ENCODE measurements at places on chromosomes 3 and 15.

GRCh38 chr3:66336333-66336766 lies 115.5 kb downstream of the SLC25A26 start:
- peak; percentile 24 for DNase-seq

DNA sequence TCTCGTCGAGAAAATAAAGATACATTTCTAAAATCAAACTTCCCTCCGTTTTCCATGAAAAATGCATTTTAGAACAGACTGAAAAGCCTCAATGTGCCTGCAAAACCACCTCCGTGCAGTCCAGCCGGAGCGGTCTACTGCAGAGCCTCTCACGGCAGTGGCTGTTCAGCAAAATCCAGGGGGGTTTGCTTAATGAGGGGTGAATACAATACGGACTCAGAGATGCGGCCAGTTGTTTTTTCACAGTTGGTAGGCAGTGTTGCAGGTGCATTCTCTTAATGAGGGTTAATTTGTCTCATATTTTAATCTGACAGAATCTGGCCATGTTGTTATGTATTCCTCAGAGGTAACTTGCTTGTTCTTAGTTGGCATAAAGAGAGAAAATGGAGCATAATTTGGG lies 223.0 kb downstream of the EBLN2 start:
- no peak for DNase-seq

DNA sequence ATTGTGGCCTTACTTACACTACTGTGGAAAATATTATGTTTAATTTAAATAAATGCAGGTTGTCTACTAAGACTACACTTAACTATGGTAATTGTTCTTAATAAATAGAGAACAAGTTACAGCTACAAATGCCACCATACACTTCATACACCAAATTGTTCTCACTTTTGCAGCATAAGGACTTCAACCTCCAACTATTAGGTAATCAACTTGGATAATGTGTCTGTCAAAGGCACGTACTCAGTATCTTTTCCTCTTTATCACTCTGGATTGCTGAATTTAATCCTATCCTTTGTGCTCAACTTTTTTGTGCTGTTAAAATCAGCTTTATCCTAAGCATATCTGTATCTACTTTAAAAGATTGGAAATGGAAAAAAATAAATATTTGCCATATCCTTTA lies 41.6 kb upstream of the TMEM87A start:
- DNase-seq: no peak

DNA sequence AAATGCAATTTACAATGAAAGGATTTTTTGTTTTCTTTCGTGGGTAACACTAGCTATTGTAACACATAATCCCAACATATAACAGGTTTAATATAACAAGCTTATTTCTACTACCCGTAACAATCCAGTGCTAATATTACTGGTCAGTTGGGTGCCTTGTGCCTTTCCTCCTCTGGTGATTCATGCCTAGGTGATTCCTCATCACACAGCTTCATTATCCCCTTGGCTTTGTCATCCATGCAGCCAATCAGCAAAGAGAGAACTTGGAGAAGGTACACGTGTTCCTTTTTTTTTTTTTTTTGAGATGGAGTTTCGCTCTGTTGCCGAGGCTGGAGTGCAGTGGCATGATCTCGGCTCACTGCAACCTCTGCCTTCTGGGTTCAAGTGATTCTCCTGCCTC lies 30.7 kb downstream of the CHST14 start:
- DNase-seq: no peak

DNA sequence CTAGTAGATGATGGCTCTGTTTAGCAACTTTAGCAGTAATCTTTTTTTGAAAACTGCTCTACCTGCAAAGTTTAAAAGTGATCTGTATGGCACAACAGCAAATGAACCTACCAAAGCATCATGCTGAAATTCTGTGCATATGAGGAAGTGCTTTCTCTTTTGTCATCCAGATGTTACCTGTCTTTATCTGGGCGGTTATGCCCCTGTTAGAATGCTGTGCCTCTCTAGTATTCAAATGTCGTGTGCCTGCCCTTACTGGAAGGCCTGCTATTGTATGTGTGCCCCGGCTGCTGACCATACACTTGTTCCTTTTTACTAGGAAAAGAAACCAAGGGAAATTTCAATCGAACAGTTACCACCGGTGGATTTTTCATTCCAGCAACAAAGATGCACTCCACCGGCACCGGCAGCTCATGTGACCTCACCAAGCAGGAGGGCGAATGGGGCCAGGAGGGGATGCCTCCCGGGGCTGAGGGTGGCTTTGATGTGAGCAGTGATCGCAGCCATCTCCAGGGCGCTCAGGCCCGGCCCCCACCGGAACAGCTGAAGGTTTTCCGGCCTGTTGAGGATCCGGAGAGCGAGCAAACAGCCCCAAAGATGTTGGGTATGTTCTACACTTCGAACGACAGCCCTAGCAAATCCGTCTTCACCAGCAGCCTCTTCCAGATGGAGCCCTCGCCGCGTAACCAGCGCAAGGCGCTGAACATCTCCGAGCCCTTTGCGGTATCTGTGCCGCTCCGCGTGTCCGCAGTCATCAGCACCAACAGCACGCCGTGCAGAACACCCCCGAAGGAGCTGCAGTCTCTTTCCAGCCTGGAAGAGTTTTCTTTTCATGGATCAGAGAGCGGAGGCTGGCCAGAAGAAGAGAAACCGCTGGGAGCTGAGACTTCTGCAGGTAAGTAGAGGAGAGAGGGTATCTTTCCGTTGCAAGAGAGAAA lies 61.6 kb downstream of the TMEM39A start:
- no peak for DNase-seq

DNA sequence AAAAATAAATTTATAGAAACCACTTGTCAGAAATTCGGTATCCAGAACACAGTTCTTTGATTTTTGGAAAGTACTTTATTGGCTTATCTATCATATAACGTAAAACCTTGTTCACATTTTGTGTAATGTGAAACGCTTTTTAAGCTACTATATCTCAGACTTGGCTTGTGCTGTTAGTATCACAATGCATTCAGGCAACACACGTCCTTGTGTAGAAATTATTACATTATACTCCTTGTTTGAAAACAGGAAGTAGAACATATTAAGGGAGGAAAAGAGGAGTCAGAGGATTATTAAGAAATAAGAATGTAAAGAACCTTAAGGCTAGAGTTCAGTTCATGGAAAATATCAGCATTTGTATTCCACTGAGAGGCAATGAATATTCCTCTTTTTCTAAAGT lies 1.6 kb downstream of the DNAJC13 start:
- no peak for DNase-seq

GRCh38 chr3:170848292-170848917 lies 21.6 kb downstream of the RPL22L1 start:
- no peak for DNase-seq

- DNase-seq: no peak
These were observed 26.1 kb upstream of the MFSD1 start for GRCh38 chr3:158775426-158776410.

DNA sequence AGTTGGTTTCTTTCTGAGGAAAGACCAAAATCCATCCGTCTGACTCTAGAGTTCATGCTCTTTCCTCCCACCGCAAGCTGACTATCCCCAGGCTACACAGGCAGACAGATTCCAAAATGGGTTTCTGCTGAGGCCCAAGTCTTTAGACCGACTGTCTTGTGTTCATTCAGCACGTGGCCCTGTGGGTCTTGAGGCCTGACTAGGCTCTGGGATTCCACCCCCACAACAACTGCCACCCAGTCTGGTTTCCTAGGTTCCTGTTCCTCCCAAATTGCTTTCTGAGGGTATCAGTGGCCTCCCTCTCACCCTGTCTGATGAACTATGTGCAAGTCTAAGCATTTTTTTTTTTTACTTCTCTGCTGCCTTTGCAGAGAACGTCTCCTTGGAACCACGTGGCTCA lies 67.7 kb downstream of the CYP19A1 start:
- DNase-seq: no peak

- DNase-seq: peak; percentile 18
These were observed at the start of gene CADM2 for GRCh38 chr3:84958495-84959469. Gene CADM2, plus strand, starts transcription at chr3:84958989.

- DNase-seq: no peak
These were observed 58.3 kb upstream of the RASGRP1 start for GRCh38 chr15:38622908-38623307.

GRCh38 chr15:29682361-29682760 lies 139.9 kb downstream of the TJP1 start:
- no peak for DNase-seq

- DNase-seq: no peak
These were observed 88.8 kb downstream of the GADL1 start for GRCh38 chr3:30805695-30806094.

GRCh38 chr3:109869586-109869985 lies 532.2 kb upstream of the DPPA4 start:
- no peak for DNase-seq

DNA sequence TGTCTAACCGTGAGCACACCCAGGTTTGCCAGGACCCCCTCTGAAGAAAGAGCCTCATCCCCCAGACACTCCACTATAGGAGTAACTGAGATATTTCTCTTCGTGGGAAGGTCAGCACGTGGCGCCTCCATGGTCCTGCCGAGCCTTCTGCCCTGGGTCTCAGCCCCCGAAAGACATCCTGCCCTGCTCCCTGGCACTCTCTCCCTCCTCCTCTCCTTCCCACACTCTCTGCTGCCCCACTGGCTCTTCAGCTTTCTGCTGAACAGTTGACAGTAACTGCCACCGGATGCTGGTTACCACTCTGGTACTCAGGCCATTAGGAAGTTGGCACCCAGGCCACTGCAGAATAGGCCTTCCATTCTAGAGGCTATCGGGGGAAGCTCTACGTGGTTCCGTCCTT lies 185.2 kb downstream of the UACA start:
- DNase-seq: no peak
